Left ventricle myocardium inferior (tissue), 1 donor: ENCODE measurements at places on chromosomes 7 and 10. TPM values are rescaled to one million over a fixed set of nuclear protein-coding genes. Genes with fewer than 3 reads are reported as not detected.

DNA sequence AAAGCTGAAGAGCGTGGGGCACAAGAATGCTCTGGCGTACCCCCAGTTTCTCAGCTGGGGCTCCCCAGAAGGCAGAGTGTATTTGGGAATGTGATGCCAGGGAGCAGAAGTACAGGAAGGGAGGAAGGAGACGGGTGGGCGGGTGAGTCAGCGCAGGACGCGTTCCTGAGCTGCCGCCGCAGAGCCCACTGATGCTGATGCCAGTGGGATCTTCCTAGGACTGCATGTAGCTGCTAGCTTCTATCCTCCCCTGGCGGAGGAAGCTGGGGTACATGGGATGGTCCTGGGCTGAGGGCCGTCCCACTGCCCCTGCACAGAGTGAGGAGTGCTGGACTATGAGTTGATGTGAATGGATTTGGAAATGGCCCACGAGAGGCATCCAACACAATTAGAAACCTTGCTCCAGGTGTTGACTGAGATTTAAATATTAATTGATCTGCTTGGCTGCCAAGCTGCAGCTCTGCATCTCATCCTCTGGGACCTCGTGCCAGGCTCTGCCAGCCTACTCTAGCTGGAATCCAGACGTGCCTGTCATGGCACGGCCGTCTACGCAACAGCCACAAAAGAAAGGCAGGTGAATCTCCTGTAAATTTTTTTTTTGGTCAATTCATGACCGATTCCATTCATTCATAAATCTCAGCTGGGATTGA lies 66.2 kb upstream of the RHEB start:
- no peak for DNase-seq

GRCh38 chr7:24108906-24109376 lies 175.0 kb upstream of the NPY start:
- DNase-seq, result no peak

GRCh38 chr7:47714669-47715607 lies 133.0 kb upstream of the TNS3 start:
- DNase-seq, result no peak

Gene ECHDC3
- 88.5 TPM for total RNA-seq

DNA sequence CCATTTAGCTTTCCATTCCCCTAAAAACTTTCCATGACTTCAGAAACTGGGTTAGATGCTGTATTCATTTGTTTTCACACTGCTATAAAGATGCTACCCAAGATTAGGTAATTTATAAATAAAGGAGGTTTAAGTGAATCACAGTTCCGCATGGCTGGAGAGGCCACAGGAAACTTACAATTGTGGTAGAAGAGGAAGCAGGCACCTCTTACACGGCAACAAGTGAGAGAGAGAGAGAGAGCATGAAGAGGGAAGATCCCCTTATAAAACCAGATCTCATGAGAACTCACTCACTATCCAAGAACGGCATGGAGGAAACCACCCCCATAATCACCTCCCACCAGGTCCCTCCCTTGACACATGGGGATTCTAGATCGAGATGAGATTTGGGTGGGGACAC lies 336.8 kb downstream of the TFEC start:
- DNase-seq, result no peak

DNA sequence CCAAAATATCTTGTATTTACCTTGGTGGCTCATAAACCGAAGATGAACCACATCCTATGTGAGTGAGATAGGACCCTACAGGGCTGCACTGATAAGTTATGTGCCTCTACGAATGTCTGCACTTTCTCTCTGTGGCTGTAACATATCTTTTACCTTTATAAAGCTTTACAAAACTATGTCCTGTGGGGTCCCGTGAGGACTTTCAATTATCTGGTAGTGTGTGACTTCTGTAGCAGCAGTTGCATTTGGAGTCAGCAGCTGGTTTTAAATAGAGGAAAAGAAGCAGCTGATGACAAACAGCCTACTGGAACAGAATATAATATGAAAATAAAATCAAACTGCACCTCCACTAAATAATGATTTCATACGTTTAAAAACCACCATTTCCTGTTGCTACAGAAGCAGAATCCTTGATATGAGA lies 222.4 kb upstream of the GNAI1 start:
- DNase-seq, result no peak

DNA sequence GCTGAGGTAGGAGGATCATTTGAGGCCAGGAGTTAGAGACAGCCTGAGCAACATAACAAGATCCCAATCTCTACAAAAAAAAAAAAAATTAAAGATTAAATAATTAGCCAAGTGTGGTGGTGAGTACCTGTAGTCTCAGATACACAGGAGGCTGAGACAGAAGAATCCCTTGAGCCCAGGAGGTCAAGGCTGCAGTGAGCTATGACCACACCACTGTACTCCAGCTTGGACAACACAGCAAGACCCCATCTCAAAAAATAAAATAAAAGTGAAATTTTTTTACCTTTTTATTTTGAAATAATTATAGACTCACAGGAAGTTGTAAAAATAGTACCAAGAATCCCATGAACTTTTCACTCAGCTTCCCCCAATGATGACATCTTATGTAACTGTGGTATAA lies 4.9 kb downstream of the FAM149B1 start:
- no peak for DNase-seq

DNA sequence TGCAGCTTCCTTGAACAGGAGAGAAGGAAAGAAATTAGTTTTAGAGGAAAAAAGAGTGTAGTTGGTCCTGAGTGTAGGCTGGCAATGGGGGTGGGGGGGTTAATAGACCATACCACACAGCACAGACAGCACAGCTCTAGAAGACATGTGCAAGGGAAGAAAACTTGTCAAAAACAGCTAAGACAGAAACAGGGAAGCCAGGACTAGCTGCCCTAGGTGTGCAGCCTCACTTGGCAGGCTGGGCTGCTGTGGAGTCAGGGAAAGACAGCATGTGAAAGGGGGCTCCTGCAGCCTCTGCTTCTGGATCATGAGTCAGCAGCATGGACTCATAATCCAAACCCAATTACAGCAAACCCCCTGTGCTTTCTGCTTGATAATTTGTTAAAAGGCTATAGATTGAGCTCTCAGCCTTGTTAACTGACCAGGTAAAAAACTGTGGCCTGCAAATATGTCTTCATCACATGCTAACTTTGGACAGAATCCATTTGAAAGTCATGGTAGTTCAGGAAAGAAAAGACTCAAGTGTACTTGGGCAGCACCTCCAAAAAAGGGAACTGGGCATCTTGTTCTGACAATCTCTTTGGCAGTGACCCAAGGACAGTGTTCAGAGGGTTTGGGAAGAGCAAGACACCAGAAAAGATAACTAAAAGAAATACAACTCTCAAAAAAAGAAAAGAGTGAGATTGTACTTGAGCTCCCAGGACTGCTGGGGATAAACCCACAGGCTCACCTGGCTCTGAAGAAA lies 142.2 kb upstream of the VWC2 start:
- no peak for DNase-seq

Gene PRTFDC1
- 1.5 TPM for total RNA-seq

Gene PLEKHS1
- not detected for total RNA-seq

GRCh38 chr10:76456197-76456596 lies 1024.8 kb downstream of the LRMDA start:
- no peak for DNase-seq

DNA sequence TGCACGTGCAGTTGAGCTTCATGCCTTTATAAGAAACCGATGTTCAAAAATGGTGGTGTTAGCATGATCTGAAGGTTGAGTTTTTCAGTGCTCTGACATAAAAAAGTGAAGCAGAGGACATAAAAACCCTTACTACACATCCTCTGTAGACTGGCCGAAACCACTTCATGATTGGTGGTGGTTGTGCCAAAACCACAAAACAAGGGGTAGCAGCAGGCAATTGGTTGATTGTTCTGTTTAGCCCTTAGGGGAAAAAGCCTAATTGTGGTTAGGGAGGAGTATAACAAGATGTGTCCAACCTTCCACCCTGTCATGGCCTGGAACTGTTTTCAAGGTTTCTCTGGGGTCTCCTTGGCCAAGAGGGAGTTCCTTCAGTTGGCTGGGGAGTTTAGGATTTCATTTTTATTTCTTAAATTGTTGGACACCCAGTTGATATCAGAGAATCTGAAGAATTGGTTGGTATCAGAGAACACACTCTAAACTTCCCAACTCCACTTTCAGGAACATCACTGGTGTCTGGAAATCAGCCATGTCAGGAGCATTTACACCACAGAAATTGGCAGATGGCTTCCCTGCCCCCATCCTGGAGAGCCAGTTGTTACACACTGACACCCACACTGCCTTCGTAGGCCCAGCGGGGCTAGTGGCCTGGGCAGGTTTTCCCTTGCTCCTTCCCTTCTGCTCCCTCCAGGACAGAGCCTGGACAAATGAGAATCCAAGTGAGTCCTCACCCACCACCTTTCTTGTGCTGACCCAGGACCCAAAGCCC lies 18.8 kb downstream of the MRPS24 start:
- no peak for DNase-seq

DNA sequence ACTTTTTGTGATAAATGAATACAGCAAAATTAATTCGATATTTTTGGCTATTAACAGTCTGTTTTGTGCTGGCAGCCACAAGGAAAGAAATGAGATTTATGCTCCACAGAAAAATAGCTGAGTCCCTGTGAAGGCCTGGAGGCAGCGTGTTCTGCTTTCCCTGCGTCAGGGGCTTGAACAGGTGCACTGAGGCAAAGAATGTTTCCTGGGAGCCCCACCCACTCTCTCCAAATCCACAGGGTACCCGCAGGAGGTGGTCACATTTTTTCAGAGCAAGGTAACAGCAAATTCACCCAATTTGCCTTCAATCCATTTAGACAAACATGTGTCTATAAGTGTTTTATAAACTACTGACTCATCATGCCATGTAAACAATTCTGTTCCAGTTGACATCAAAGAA lies 308.1 kb downstream of the TCERG1L start:
- no peak for DNase-seq

DNA sequence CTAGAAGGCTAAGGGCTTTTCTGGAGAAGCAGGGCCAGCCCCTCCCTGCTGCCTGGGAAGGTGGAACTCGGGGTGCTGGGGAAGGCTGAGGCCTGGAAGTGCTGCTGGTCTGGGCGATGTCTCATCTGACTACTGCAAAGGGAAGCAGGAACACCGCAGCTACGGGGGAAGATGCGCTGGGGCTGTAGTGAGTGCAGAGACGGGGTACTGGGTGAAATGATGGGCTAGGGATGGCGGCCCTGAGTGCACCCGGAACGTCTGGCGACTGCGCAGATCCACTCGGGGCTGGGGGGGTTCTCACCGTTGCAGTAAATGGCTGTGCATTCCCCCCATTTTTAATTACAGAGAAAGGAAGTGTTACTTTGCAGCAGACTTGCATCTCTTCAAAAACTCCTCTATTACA lies 195.4 kb upstream of the ADARB2 start:
- DNase-seq, result no peak

Gene DOCK1
- total RNA-seq, result 16.8 TPM

Gene ZNF727
- total RNA-seq, result 3.1 TPM

- DNase-seq, result no peak
These were observed 28.5 kb downstream of the NAPEPLD start for GRCh38 chr7:103120362-103120761.

DNA sequence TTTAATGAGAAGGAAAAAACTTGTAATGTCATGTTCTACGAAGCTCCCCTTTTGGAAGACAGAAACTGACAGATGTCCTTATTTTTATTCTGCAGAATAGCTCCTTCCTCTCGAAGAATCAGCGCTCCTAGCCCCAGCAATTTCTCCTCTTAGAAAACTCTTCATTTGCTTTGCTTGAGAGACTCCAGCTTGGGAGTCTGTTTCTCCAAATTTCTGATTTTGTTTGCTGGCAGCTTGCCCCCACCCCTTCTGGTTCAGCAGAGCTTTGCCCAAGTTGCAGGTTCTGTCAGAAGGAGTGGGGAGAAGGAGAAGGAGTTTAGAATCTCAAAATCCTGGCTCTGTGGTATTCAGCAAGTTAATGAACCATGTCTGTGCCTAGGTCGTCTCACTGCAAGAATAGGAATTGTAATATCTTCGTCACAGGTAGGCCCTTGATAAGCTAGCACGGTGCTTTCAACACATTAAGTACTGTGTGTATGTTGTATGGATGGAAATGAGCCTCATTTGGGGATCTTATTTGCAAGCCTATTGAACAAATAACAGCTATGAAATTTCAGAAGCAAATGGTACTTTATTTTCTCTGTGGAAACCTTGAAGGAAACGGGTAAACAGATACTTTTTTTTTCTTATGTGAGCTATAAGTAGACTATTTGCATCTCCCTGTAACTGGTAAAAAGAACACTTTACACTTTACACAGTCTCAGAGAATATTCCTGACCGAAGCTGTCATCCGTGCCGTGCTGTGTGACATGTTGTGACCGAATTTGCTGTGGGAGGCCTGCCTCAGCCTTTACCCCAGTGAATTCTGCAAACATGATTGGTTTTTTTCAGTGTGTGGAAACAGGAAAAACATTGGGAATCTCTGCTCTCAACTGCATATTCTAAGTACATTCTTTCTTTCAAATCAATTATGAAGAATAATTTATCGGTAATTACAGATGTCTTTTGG lies 290.9 kb downstream of the CAMK1D start:
- DNase-seq, result no peak

GRCh38 chr10:103493362-103493915 lies at the start of gene NEURL1:
Gene NEURL1 (plus strand): TSS chr10:103493705. CDS start chr10:103494388, 683 bp downstream.
- DNase-seq, result no peak

GRCh38 chr10:93654201-93654600 lies 41.9 kb downstream of the PDE6C start:
- no peak for DNase-seq

- DNase-seq, result no peak
These were observed 4.7 kb downstream of the TBRG4 start for GRCh38 chr7:45106820-45107219.

GRCh38 chr7:95933618-95934017 lies 161.3 kb downstream of the DYNC1I1 start:
- no peak for DNase-seq

- DNase-seq, result no peak
These were observed 74.3 kb downstream of the SVOPL start for GRCh38 chr7:138626846-138627245.

GRCh38 chr7:107898997-107899594 lies 8.1 kb downstream of the DLD start:
- no peak for DNase-seq

Gene MLXIPL
- 0.41 TPM for total RNA-seq

DNA sequence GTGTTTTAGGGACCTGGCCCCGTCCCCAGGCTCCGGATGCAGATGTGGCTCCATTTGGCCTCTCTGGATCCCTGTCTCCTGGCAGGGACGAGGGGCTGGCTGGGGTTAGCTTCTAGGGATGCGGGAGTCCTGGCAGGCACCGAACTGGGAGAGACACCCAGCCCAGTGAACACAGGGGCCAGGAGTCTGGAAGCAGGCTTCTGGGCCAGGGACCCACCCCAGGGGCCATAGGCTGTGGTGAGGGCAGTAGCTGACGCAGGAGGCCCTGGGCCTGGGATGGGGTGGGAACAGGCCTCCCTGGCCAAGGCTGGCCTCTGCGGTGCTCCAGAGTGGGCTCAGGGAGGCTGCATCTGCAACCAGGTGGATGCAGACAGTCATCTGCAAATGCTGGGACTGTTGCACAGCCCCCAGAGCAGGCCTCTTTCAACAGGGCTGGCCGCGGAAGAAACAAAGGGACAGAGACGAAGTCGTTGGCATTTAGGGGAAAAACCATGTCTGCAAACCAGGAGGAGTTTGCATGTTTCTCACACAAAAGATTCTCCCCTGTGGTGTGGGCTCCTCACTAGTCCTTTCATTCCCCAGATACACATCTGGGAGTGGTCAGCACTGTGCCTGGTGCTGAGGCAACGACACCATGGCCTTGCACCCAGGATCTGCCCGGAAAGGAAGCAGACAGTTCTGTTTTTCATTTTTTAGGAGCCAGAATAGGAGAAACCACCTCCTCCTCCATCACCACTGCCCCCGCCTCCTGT lies 36.4 kb upstream of the ZNF488 start:
- DNase-seq, result no peak
